Inflammatory macrophage (primary cell): ENCODE measurements at places on chromosomes 6 and 20.

DNA sequence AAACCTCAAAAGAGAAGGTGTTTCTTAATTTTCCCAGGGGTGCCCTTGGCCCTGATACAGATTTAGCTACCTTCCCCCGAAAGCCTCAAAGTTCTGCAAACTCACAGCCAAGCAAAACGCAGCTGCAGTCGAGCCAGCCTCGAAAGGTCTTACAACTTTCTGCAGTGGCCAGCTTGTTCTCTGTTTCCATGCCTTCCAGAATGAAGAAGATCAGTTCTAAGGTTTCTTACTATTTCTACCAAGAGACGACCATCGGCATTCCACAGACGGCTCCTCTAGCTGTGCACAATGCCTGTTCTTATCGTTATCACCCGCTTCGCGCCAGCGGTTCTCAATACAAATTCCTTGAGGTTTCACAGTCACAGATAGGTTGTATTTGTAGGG, 28.5 kb upstream of the CCR6 start:
- DNase-seq, result no peak

GRCh38 chr6:54041239-54041638, 70.0 kb upstream of the MLIP start:
- DNase-seq, result no peak

- DNase-seq, result no peak
These were observed 98.7 kb downstream of the PHACTR3 start for GRCh38 chr20:59703046-59703445.

DNA sequence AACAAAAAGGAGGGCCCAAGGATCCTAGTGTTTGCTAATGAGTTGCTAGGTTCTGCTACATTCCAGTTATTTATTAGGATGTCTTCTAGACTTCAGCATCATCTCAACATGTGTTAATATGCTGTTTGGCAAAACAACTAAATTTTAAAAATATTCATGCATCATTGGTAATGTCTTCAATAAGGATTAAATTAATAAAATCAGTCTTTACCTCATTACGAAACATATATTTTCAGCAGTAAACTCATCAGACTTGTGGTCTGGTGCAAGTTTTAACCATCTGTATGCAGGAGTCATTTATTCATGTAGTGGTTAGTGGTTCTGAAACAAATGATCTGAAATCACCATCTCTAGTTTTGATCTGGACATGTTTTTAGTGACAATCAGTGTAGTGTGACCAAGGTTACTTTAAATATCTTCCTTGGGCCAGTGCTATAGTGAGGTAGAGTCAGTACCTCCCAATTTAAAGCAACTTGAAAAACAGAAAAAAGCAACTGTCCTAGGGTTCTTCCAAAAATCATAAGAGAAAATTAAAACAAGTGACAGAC, 85.0 kb upstream of the KCNK16 start:
- no peak for DNase-seq

DNA sequence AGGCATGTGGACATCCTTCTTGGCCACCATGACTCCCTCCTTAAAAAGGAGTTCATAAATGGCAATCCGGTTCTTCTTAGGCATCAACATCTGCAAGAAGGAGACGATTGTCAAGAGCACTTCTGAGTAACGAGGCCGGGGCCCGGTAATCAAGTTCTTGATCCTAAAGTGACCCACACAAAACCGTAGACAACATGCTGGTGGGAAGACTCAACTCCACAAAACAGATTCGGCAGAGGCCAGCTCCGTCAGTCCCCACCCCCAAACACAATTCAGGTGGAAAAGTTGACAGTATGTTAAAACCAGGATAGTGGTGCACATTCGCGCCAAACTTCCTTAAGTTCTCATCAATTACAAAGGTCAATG, 754 bp downstream of the RPS10 start:
- no peak for DNase-seq

GRCh38 chr6:130632897-130633296, 194.3 kb upstream of the SMLR1 start:
- DNase-seq, result no peak

- peak; percentile 43 for DNase-seq
These were observed 52.5 kb downstream of the SSR1 start for GRCh38 chr6:7260291-7261031.
